ENCODE measurements at places on chromosomes 7 and 10.

GRCh38 chr7:2661602-2662272 is 26.3 kb upstream of the AMZ1 start:
- no peak for DNase-seq

DNA sequence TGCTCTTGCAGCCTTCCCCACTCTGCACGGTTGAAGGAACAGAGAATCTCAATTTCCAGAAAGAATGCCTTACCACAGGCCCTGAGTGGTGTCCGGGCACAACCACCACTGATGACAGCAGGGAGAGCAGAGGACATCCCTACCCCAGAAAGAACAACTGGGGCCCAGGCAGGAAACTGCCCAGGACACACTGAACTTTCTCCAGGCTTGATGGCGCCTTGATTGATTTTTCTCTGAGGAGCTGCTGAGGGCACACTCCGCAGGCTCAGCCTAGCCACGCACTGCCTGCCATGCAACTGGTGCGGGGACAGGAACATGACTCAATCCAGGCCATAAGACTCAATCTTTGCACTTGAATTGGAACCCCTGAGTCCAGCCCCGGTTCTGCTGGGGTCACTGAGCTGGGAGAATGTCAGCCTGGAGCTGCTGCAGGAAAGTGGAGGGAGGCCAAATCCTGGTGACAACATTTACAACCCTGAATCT is 5.9 kb downstream of the AKR1B1 start:
- no peak for DNase-seq

- DNase-seq, result no peak
These were observed 276.9 kb downstream of the HGF start for GRCh38 chr7:81492910-81493309.

DNA sequence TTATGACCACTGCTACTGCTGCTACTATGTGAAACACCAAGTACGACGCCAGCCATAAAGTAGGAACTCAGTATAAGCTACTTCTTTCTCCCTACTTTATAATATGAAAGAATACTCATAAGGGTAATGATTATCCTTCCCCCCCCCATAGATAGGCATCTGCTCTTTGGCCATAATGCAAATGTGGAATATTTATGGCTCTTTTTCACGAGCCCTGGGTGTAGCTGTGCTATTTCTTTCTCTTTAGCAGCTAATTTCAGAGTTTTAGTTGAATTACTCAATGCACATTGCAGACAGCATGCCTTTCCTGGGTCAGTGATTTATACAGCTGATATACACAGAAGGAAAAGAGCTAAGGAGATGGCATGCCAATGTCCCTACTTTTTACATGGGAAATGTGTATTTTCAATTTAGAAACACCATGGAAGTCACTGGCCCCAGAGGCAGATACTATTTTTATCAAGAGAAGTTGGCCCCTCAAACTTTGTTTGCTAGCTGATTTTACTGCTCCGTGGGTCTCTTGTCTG is 234.1 kb upstream of the KIAA1217 start:
- no peak for DNase-seq

DNA sequence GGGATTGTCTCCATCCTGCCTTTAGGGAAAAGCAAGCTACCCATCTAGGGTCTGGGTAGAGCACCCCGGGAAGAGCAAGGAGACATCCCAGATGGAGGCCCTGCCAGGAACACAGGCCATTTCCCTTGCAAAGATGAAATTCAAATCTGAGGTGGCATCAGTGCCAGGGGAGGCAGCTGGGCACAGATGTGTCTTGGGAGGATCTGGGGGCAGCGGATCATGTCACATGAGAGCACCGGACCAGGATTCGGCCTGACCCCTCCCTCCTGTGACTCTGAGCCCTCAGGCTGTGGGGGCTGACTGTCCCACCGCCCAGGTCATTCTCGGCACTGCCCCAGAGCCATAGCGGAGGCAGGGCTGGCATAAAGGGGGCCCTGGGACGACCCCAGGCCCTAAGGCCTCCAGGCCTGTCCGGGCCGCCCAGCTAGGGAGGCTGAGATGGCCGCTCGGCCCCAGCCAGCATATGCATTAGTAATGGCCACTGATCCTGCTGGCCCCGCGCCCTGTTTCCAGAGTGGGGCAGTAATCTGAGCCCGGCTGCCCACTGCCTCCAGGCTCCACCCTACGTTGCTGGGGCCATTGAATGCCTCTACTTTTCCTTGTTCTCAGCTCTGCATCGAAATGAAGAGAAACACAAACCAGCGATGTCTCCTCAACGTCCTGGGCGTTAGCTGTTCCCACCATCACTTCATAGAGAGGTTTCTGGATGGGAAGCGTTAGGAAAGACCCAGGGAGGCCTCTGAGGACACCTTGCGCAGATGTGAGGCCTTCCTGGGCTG is 148.5 kb downstream of the UBE2H start:
- DNase-seq, result no peak

- no peak for DNase-seq
These were observed 11.9 kb downstream of the ANTXRL start for GRCh38 chr10:46298477-46299285.

DNA sequence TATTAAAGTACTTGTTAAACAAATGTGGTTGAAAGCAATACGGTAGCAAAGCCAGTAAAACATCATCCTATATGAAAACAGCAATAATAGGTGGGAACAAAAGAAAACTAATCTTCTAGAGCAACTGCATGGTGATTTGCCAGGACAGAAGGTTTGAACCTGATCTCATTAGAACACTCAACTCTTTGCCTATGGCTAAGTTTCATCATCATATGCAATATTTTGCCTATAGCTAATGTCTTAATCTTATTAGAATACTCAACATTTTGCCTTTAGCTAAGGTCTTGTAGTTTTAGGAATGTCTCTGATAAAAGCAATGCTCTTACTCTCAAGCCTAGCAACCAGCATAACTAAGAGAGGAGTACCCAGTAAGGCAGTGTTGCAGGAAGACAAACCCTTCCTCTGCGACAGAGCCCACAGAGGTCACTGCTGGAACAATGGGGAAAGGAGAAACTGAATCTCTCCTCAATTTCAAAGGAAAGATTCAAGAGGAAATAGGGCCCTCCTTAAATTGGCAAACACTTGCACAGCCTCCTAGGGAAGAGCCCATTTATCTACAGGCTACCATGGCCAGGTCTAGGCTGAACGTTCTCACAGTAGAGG is 38.3 kb downstream of the CADPS2 start:
- no peak for DNase-seq

DNA sequence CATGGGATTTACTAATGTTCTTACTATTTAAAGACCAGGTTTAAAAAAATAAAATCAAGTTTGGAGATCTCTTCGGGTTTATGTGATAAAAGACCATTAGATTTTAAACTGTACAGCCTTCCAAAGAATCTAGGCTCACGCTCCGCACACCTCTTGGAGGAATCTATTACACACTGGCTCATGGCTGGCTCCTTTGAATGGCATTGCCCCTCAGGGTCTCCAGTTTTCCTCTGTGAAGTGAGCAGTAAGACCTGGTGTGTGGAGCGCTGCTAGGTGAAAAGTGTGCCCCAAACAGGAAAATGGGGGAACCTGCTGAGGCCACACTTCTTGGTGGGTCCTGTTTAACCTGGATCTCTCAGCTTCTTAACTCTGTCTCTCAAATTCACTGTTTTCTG is 142.3 kb downstream of the KAT6B start:
- DNase-seq, result no peak
